Stimulated activated CD4-positive, alpha-beta T cell treated with anti-CD3 and anti-CD28 coated beads, TNF-alpha, amount 100 ng/mL, for 1 hour (primary cell): ENCODE measurements at places on chromosomes 5 and 9.

DNA sequence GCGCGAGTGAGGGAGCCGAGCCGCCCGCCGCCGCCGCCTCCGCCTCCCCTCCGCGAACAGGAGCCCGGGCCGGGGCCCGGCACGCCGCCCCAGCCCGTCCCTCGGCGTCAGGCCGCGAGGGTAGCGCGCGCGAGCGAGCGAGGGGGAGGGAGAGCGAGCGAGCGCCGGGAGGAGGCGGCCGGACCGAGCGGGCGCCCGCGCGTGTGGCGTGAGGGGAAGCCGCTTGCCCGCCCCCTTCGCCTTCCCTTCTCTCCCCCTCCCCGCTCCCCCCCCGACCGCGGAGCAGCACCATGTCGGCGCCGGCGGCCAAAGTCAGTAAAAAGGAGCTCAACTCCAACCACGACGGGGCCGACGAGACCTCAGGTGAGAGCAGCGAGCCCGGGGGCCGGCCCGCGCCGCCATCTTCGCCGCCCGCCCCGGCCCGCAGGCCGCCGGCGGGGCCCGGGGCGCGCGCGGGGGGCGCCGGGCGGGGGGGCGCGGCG lies 312 bp downstream of the SET start:
- no peak for DNase-seq

DNA sequence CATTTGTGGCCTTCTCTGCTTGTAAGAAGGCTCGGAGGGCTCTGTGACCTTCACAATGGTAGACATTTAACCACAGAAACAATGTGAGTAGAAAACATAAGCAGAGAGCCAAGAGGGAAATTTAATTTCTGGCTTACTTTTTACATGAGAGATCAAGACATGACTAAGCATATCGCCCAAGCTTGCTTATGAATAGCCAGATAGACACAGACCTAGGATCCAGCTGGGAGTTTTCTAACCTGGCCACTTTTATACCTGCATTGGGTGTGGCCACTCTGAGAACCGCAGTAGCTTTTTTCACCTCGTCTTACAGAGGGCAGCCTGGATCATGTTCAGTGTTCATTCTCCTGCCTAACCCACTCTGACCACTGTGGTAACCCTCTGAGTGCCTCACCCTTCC lies 244.9 kb upstream of the KCNN2 start:
- DNase-seq = no peak

GRCh38 chr5:57989378-57989777 lies 470.5 kb downstream of the PLK2 start:
- DNase-seq = no peak

DNA sequence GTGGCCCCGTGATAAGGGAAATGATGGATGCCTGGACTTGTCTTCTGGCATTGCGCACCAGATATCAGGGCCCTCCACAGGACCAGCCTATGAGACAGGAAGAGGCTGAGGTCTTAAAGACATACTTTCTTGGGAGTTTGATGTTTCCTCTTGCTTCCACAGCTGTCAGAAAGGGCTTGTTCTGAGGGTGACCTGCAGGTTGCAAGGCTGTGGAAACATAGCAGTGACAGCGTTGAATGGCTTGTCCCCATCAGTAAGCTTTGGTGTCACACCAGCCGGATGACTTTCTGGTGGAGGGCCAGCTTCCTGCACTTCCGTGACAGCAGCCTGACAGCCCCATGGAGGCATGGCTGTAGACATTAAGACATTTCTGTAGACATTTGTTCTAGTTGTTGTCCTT lies 143.2 kb downstream of the C9orf152 start:
- DNase-seq = no peak

DNA sequence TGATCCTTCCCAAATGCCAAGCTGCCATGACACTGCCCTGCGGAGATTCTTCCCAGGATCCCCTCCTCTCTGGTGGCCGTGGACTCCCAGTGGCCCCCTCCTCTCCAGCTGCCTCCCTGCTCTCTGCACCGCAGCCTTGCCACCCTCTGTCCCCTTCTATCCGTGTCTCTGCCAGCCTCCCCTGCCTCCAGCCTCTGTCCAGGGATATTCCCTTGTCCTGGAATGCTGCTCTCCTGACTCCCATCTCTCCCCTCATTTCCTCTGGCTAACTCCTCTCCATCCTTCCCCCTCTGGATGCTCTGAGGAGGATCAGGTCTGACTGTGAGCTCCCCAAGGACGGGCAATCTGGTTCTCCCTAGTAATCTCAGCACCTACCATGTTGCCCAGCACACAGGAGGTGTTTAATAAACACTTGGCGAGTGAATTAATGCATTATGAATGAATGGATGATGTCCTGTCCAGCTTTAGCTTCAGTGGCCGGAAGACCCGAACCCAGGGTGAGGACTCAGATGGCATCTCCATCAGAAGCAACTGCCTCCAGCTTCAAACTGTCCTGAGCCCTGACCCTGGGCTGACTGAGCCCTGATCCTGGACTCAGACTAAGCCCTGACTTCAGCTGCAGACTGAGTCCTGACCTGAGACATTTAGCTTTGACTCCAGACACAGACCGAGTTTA lies 7.5 kb upstream of the CRB2 start:
- no peak for DNase-seq

- peak; percentile 30 for DNase-seq
These were observed 16.3 kb downstream of the NMRK1 start for GRCh38 chr9:75071530-75072122.

- DNase-seq = no peak
These were observed 72.4 kb downstream of the CTSL start for GRCh38 chr9:87798261-87798833.

DNA sequence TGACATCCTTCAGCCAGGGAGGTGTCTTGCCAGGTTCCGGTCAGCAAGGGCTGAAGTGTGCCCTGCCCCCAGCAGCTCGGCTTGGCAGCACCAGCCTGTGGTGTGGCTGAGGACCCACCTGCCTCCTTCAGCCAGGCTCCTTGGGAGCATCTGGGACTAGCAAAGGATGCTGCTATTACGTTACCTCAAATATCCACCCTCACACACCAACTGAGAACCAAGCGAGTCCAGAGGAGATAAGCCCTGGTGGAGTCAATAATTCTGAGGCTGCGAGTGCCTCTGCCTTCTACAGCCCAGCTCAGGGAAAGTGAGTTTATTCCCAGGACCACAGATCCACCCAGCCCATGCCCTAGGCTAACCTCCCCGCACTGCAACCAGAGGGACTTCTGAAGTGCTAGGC lies 57.1 kb upstream of the FSTL4 start:
- no peak for DNase-seq

DNA sequence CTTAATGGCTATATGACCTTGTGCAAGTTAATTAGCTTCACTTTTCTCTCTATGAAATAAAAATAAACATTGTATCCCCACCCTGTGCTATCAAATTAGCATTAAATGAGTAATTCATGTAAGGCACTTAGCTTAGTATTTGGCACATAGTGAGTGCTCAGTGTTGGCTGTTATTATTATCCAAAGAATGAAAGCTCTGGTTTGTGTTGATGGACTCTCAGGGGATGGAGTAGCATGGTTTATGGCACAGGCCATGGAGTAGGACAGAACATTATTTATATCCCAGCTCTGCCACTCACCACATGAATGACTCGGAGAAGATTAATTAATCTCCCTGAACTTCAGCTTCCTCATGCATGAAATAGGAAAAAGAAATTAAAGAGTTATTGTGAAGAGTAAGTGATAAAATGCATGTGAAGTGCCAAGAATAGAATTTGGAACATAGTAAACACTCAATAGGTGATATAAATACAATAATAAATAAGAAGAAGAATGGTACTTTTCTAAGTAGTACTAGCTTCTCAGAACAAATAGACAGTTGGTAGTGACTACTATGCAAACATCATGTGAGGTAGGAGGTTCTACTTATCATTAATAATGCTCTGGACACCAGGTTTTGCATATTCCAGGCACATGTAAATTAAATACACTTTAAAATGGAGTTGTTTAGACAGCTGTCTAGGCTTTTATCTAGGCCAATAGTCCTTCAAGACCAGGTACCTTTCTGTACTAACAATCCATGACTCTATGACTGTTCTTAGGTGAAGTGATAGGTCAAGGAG lies 146.4 kb downstream of the GRIA1 start:
- no peak for DNase-seq

- DNase-seq = no peak
These were observed 26.4 kb downstream of the ZDHHC11B start for GRCh38 chr5:757931-758697.

- DNase-seq = no peak
These were observed 175.2 kb downstream of the PAX5 start for GRCh38 chr9:36858805-36859375.

DNA sequence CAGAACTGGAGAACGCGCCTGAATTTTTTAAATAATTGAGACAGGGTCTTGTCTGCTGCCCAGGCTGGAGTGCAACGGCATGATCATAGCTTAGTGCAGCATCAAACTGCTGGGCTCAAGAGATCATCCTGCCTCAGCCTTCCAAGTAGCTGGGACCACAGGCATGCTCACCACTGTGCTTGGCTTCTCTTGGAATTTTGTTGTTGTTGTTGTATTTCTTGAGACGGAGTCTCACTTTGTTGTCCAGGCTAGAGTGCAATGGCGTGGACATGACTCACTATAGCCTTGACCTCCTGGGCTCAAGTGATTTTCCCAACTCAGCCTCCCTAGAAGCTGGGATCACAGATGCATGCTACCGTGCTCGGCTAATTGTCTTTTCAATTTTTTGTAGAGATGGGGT lies 58.4 kb upstream of the DAB2IP start:
- no peak for DNase-seq

DNA sequence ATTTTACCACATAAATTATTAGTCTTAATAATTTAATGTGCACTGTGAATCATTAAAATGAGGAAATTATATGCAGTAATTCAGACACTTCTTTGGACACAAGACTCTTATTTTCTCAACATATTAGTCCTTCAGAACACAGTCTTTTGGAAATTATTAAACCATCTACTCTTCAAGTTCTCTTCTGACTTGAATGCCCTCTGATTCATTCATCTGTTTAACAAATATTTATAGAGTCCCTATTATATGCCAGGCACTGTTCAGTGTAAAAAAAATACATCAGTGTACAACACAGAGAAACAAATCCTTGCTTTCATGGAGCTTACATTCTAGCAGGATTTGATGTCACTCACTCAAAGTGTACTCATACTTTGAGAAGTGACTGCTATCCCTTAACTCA lies 163.4 kb upstream of the IL12B start:
- DNase-seq = no peak

DNA sequence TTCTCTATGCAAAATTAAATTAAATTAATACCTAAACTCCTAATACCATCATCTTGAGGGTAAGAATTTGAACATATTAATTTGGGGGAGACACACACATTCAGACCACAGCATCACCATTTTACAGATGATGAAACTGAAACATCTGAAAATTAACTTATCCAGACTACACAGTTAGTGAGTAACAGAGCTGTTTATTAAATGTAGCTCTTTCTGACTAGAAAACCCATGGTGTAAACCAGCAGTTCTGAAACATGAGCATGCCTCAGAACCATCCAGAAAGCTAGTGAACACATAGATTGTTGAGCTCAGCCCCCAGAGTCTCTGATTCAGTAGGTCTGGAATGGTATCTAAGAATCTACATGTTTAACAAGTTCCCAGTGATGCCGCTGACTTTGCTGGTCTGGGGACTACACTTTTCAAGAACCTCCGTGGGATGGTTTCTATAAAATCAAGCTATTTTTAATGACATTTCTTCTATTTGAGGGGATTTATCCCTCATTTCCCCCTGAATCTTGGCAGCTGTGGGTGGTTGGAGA lies 113.5 kb downstream of the RORB start:
- DNase-seq = no peak

DNA sequence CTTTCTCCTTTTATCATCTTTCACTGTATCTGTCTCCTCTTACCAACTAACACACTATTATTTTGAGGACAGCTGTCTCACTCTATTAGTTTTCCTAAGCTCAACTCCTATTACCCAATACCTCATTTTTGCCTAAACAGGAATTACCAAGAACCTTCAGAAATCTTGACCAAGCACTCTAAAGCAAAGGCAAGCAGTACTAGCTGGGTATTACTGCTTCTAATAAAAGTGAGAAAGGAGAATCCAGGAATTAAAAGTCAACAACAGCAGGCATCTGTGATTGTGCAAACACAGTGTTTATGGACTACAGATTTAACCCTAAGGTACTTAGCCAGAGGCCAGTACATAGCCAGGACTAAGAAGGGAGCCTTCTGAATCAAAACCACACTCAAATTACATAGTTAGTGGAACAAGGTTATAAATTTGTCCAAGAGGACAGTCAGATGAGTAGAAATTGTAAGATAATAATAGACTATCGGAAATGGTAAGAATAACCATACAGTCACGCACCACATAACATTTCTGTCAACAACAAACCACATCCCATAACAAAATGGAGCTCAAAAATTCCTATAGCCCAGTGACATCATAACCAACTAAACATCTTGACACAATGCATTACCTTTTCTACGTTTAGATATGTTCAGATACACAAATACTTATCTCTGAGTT lies 8.3 kb downstream of the RFX3 start:
- DNase-seq = no peak

DNA sequence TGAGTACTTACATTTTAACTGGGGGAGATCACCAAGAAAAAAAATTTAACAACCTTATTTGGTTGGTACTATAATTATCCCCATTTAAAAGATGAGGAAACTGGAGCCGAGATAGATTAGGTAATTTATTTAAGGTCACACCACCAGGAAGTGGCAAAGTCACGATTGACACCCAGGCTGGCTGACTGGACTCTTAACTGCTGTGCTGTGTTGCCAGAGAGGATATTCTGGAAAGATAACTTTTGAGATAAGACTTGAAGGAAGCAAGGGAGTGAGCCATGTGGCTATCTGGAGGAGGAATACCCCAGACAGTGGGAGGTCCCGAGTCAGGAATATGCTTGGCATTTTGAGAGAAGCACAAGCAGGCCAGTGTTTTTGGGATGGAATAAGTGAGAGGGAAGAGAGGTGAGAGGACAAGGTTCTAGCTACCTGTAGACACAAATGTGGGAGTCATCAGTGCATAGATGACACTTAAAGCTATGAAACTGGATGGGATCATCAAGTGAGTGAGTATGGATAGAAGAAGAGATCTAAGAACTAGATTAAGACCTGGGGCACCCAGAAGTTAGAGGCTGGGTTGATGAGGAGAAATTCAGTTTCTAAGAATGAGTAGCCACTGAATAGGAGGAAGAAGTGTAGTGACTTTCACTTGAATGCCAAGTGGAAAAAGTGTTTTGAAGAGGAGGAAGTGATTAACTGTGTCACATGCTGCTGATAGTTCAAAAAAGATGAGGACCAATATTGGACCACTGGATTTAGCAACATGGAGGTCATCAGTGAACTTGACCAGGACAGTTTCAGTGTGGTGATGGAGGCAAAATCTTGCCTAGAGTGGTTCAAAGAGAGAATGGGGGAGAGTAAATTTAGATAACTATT lies 25.6 kb downstream of the PDE8B start:
- DNase-seq = no peak

- DNase-seq = no peak
These were observed 266.6 kb downstream of the SMARCA2 start for GRCh38 chr9:2281803-2282185.
